Brain (organoid and tissue), 16 donors: ENCODE measurements at places on chromosomes 1 and 21.
A peak's percentile ranks its signal among the peaks of the same experiment; 100 is the strongest.

- DNase-seq: no peak
These were observed 41.8 kb downstream of the TTC39A start for GRCh38 chr1:51288578-51288977.

- no peak for DNase-seq
These were observed 5.4 kb upstream of the LAMC2 start for GRCh38 chr1:183180634-183181056.

DNA sequence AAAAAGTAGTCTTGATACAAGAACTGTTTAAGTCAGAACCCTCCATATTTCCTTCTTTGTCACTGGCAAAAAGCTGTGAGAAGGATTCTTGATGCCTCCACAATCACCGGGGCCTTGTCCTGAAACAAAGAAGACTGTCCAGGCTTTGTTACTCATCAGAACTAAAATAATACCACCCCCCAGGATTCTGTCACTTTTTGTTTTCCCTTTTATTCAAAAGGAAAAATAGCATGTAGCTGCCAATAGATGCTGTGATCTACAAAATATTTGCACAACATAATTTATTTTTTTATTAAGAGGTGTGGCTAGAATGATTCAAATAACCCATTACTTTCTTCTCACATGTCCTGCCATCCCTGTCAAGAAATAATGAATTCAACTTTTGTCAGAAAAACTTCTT, 173.7 kb downstream of the LYPLAL1 start:
- DNase-seq: no peak

- no peak for DNase-seq
These were observed 24.1 kb upstream of the TTF2 start for GRCh38 chr1:117036018-117036461.

GRCh38 chr1:77557053-77557452, 125.4 kb downstream of the ZZZ3 start:
- no peak for DNase-seq

DNA sequence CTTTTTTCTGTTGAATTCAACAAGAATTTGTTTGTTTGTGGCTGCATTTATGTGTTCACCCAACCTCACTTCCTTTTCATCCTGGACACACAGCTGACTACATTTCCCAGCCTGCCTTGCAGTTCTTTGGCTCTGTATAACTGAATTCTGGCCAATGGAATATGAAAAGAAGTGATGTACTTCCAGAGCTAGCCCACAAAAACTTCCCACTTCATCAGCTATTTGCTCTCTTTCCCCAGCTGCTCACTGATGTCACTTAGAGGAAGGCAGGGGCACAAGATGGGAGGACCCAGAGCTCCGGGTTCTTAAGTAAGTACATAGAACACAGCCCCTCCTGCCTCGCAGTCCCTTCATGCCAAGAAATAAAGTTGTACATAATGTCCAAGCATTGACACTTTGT, 235.0 kb upstream of the FGGY start:
- peak; percentile 52 for DNase-seq

DNA sequence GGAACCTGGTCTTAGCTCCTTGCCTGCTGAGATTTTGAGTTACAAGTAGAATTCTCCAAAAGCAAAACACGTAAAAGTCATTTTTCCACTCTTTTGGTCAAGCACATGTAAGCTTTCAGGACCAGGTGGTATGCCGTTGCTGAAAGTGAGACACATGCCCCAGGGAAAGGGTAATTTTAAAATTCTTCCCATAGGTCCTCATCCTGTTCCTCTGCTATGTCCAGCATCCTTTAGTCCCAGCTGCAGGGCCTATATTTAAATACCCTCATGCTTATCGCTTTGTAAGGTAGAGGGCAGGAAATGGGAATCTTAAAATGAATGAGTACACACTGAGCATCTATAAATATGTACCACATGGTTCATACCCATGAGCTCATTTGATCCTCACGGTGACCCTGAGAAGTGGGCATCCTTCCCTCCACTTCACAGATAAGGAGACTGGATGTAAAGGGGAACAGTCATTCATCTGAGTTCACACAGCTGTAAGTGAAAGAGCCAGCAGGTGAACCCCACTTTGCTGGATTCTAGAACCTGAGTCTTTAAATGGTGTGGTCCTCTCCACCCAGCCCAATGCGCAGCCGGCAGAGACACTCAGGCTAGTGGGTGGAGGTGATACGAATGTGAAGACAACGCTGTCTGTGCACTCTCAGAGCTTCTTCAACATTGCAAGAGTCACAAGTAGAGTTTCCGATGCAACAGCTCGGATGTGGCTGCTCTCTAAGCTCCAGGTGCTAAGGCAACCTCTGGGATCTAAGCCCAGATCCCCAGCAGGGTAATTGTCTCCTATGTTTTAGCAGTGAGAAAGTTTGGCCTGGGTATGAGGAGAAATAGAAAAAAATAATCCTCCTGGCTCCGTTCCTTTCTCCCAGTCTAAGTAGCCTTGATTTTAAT, 163.5 kb downstream of the PLXNA2 start:
- peak; percentile 56 for DNase-seq

GRCh38 chr1:186775881-186776560, 52.7 kb upstream of the PLA2G4A start:
- DNase-seq: no peak

- DNase-seq: no peak
These were observed 53.6 kb upstream of the HP1BP3 start for GRCh38 chr1:20840731-20841130.

GRCh38 chr21:41597227-41597626, 89.3 kb upstream of the TMPRSS2 start:
- DNase-seq: no peak

DNA sequence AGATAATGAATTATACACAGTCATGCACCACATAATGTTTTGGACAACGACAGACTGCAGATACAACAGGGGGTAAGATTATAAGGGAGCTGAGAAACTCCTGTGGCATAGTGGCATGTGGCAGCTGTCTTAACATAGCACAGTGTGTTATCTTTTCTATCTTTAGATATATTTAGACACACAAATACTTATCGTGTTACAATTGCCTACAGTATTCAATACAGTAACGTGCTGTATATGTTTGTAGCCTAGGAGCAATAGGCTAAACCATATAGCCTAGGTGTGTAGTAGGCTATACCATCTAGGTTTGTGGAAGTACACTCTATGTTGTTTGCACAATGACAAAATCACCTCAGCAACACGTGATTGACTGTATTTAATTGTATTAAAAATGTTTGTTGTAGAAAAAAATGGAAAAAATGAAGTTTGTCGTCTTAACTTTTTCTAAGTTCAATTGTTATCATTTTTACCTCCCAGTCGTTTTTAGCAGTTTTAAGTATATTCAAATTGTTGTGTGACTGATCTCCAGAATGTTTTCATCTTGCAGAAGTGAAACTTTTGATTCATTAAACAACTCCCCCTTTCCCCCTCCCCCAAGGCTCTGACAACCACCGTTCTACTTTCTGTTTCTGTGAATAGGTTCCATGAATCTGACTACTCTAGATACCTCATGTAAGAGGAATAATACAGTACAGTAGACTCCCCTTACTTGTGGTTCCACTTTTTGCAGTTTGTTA, 351.0 kb upstream of the B3GALT2 start:
- DNase-seq: no peak

GRCh38 chr1:109091078-109091838, 694 bp downstream of the TMEM167B start:
- no peak for DNase-seq

- no peak for DNase-seq
These were observed 167.5 kb downstream of the CLIC6 start for GRCh38 chr21:34836103-34836932.

DNA sequence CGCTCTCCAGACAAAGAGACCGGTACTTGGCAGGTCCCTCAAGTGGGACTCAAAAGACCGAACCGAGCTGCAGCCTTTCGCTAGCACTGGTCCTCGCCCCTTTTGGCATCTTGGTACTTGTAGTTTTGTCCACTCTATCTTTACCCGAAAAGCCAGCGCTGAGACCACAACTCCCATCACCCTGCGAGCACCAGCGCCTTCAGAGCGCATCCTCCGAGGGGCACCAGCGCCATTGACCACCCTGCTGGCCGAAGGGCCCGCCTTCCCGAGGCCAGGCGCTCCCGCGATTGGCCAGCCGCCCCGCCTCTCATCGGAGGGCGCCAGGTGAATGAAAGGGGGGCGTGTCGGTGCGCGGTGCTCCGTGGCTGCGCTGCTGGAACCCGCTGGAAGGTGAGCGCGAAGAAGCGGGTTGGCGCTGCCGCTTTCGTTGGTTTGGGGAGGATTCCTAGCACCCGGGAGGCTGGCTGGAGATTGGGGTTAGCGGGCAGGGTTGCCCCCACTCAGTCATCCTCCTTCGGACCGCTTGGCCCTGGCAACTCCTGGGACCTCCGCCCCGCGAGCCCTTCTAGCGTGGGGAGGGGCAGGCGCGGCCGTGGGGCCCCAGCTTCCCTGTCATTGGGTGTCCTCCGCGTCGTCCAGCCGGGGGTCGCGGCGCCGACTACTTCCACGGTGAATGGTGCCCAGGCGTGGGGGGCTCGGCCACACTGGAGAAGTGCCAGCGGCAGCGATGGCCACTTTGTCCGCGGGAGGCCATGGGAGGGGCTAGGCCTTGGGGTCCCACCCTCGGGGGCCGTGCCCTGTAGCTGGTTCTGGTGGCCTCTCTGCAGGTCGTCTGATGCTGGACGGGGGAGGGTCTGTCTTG, at the start of gene ZBTB8B:
ZBTB8B (plus strand) TSS at position 357 of the 862 bp plus-strand sequence. CDS start 5,553 bp downstream, outside the sequence.
- peak; percentile 99 for DNase-seq

- DNase-seq: no peak
These were observed 56.8 kb upstream of the CNTN2 start for GRCh38 chr1:204986181-204986580.

GRCh38 chr1:198185146-198185545, 28.3 kb downstream of the NEK7 start:
- no peak for DNase-seq

DNA sequence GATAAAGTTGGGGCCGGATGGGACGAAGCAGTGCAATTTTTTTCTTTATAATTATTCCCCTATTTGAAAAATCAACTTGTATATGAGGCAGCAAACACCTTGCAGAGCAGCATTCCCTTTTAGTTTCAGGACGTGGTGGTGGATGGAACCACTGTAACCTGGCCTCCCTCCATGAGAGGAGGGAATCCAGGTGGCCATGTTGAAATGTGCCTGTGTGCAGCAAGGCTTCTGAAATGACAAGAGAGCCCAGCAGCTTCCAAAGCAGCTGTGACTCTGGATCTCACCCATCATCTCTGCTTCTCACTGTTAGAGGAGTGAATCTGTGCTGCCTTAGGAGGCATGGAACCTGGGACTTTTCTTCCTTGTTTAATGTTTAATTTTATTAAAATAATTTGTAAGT, 42.3 kb downstream of the NFIA start:
- no peak for DNase-seq

DNA sequence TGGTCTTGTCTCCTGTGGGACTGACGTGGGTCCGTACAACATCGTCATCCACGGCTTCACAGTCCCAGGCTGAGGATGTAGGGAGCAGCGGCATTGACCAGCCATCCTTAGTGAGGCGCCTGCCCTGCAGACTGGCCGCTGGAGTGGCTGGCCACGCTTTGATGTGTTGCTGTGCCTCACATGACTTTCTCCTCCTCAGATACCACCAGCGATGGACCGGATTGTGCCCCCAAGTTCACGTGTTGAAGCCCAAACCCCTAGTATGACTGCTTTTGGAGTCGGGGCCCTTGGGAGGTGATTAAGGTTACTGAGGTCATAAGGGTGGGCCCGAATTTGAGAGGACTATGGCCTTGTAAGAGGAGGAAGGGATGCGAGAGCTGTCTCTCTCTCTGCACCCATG, 122.5 kb downstream of the PCBP3 start:
- no peak for DNase-seq

DNA sequence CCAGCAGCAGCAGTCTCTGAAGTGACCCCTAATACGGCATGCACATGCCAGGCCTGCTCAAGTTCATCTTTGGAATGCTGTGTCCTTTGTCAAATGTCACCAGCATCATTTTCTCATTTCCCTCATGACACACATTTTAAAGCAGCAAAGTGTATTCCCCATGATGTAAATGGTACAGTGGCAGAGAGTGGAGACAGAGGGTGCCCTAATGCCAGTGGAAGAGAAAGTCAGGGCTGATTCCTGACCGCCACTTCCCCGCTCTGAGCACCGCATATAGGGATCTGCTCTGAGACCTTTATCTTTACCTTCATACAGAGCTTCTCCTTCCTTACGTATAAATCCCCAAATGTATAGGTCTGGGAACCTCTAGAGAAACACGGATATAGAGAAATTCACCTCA, 222.3 kb upstream of the SGIP1 start:
- DNase-seq: no peak

GRCh38 chr1:188782220-188782841, 1695.3 kb downstream of the BRINP3 start:
- peak; percentile 8 for DNase-seq

DNA sequence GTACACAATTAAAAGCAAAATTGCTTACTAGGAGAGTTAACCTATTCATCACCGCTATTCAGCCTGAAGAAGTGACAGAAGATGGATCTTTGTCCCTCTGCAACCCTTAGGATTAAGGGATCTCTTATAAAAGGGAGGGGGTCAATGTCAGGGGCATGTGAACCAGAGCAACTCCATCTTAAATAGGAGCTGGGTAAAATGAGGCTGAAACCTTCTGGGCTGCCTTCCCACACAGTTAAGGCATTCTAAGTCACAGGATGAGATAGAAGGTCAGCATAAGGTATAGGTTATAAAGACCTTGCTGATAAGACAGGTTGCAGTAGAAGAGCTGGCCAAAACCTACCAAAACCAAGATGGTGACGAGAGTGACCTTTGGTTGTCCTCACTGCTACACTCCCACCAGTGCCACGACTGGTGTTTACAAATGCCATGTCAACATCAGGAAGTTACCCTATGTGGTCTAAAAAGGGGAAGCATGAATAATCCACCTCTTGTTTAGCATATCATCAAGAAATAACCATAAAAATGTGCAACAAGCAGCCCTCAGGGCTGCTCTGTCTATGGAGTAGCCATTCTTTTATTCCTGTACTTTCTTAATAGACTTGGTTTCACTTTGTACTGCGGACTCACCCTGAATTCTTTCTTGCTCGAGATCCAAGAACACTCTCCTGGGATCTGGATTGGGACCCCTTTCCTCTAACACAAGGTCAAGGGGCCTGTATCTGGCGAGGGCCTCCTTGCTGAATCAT, 35.3 kb upstream of the NEK2 start:
- no peak for DNase-seq

- peak; percentile 14 for DNase-seq
These were observed 81.0 kb downstream of the NTMT2 start for GRCh38 chr1:170226767-170227166.

GRCh38 chr1:235486321-235486720, 17.9 kb downstream of the B3GALNT2 start:
- DNase-seq: no peak

DNA sequence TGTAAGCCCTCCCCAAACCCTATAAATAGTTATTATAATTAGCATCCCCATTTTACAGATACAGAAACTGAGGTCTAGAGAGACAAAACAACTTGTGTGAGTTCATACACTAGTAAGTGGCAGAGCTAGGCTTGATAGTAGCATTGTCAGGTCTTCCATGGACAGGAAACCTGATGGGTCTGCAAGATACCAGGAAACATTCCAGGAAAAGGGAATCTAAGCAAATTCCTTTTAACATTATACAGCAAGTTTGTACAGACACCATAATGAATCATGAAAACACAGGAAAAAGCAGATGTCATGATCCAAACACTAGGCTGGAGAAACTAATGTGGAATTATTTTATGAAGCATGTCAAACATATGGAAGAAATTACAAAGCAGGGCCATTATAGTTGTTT, 89.1 kb upstream of the KCNK2 start:
- no peak for DNase-seq
